Transverse colon (tissue), 4 donors: ENCODE measurements at places on chromosomes 6 and 20. TPM values are rescaled to one million over a fixed set of nuclear protein-coding genes. Genes with fewer than 3 reads are reported as not detected.

DNA sequence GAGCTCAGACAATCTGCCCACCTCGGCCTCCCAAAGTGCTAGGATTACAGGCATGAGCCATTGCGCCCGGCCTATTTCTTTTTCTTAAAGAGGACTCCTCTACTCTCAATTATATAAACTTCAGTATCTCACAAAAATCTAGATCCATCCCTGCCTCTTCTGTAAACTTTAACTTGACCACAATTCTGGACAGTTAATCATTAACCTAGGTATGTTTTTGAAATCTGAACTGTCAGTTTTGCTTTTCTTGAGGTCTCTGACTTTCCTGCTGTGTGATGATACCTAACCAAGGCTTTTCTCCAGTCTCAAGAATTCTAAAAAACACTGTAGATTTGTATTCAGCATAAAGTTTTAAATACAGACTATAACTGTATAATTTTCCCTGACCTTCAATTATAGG is 388.2 kb upstream of the SYNCRIP start:
- DNase-seq: no peak
- H3K36me3 ChIP-seq: no peaks in the 10 kb centered on the region
- H3K27ac ChIP-seq: no peak overlapping the region

The VGLL2 gene
- not detected for total RNA-seq

GRCh38 chr20:44776980-44777379 is 31.3 kb downstream of the KCNK15 start:
- H3K27me3 ChIP-seq: peaks cover 18% of the 10 kb centered on the region
- no peak overlapping the region for H3K27ac ChIP-seq
- no peak overlapping the region for H3K4me3 ChIP-seq
- DNase-seq: no peak
- no peaks in the 10 kb centered on the region for H3K4me1 ChIP-seq

The ADGB gene
- total RNA-seq: 1.1 TPM

The MOG gene
- not detected for total RNA-seq
